ENCODE measurements at places on chromosomes 12 and 14.

DNA sequence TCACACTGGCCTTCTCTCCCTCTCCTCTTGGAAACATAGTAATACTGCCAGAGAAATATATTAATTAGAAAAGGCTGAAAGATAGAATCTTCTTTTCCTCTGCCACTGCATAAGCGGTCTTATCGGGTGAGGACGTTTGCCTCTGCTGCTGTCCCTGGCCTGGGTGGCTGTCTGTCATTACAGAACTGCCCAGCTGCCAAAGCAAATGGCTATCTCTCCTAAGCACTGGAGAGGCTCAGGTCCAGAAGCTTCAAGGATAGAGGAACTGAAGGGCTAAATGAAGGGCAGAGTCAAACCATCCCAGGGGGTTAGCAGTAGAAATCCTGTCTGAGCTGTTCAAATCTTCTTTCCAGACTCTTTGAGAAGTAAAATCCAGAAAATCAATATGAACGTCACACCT, 198.6 kb upstream of the CAND1 start:
- no peak for DNase-seq

DNA sequence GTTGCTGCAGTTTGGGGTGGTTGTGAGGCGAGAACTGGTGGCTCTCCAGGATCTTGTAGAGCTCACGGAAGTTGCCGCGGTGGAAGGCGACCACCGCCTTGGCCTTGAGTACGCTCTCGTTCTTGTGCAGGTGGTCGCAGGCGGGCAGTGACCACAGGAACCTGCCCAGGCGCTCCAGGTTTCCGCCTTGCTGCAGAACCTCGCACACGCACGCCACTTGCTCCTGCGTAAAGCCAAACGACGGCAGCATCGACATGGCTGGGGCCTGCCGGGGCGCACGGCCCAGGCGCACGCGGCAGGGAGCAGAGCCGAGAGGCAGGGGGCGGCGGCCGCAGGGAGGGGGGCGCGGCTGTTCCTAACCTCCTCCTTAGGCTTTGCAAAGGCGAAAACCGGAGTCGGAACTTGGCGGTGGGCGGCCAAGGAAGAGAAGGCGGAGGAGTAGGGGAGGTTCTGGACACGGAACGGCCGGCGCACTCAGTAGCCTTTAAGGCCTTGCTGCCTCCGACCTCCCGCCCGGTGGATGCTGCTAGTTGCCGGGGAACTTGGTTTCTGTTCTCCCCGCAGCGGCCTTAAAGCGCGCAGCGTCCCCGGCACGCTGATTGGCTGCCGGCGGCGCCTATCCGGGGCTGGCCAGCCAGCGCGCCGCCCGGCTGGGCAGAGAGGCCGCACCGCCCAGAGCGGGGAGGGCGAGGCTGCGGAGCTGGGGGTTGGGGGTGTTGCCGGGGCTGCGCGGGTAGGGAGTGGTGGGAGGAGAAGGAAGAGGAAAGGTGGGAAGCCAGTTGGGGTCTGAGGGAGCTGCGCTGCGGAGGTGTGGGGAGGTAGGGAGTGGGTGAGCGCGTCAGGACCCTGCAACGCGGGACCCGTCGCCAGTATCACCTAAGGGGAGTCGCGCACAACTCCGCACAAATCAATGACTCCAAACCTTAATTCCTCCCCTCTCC, at the start of gene SIX1:
TSS of gene SIX1 (minus strand) at position 544 of the 941 bp plus-strand sequence. CDS start at position 256, 288 bp downstream.
- DNase-seq: no peak

- no peak for DNase-seq
Observed at GRCh38 chr12:104348283-104348993, 44.9 kb downstream of the EID3 start.

DNA sequence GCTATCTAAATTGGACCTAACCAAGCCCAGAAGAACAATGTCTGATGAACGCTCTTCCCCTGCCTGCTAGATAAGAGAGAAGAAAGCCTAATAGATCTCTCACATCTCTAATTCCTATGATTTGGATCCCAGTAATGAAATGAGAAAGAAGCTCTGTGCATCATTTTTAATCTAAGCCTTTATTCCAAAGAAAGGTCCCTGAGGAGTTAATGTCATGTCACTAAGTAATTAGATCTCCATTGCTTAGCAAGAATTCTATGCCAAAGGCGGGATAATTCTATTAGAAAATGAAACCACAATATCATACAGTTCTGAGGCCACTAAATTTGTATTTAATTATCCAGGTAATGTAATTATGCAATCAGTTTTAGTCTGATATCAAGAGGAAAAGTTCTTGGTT, 74.2 kb upstream of the TMEM260 start:
- no peak for DNase-seq

- no peak for DNase-seq
Observed at GRCh38 chr14:97458661-97459579, 661.7 kb downstream of the VRK1 start.

Measured in esophagus muscularis mucosa (tissue), 4 donors.